CD8-positive, alpha-beta memory T cell (primary cell): ENCODE measurements at places on chromosomes 13 and 19.

DNA sequence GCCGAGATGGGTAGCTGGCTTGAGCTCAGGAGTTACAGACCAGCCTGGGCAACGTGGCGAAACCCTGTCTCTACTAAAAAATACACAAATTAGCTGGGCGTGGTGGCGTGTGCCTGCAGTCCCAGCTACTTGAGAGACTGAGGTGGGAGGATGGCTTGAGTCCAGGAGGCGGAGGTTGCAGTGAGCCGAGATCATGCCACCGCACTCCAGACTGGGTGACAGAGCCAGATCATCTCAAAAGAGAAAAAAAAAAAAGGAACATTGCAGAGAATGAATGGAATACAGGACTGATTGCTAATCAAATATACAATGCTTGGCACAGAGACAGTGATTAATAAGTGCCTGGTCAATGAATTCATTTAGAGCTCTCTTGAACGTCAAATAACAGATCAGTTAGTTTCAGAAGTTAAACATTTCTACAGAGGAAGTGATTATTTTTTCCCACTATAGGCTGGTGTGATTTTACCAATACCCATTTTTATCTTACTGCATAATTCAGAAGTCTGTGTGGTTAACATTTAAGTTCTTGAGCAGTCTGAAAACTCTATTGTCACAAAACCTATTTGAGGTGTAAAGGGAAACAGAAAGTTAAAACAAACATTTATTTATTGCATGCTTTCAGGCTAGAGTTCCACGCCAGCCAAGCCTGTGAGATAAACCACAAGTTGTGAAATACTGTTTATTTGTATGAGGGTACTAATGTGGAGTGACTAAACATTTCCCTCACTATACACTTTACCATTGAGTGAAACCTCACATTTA lies 7.7 kb upstream of the TBC1D4 start:
- no peak for DNase-seq

GRCh38 chr13:114073881-114074612 lies 58.4 kb downstream of the RASA3 start:
- DNase-seq, result peak; percentile 35

- DNase-seq, result no peak
Observed at GRCh38 chr19:29923653-29924052, 18.4 kb upstream of the URI1 start.

DNA sequence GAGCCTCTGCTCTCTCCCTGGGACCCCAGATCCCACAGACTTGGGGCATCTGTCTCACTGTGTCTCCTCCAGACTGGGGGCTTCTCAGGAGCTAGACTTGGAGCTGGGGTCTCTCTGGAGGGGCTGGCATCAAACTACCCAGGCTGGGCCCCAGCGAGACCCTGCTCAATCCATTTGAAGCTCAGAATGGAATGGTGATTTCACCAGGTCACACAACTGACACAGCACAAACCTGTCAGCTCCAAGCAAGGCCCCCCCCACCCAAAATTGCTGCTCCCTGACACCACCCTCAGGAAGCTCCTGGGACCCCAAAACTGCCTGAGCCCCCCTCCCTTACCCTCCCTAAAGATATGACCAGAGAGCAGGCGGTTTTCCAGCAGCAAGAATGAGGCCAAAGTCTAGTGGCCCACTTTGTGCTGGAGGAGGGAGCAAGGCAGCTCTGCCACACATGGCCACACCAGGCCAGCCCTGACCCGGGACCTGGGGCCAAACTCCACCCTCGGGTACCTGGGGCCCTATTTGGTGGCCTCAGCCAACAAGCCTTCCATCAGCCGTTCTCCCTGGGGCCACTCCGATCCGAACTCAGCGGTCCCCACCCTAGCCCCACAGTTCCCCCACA lies 2.4 kb downstream of the NR2F6 start:
- no peak for DNase-seq
